Hair follicular keratinocyte (primary cell): ENCODE measurements at places on chromosomes 16 and 17. TPM values are rescaled to one million over a fixed set of nuclear protein-coding genes. Genes with fewer than 3 reads are reported as not detected.

ZNF688 gene
- total RNA-seq, result 7.9 and 9.8 TPM in 2 replicates

MYH13 gene
- total RNA-seq, result not detected in 2 replicates

HSD17B1 gene
- total RNA-seq, result 9.4 and 11.0 TPM in 2 replicates

GCGR gene
- not detected in 2 replicates for total RNA-seq

CHST5 gene
- total RNA-seq, result 0.08 TPM in 1 of 2 replicates, not detected in the other

C17orf78 gene
- not detected in 2 replicates for total RNA-seq

CDH16 gene
- 0.04 TPM in 1 of 2 replicates, not detected in the other for total RNA-seq

GPR179 gene
- total RNA-seq, result not detected in 2 replicates

GUCY2D gene
- 0.04 and 0.16 TPM in 2 replicates for total RNA-seq

BAIAP3 gene
- under 0.01 and 0.08 TPM in 2 replicates for total RNA-seq

TMEM235 gene
- total RNA-seq, result not detected in 2 replicates

CCDC92B gene
- total RNA-seq, result 0.04 TPM in 1 of 2 replicates, not detected in the other

SLC5A10 gene
- total RNA-seq, result not detected in 2 replicates

VAT1L gene
- total RNA-seq, result not detected in 2 replicates

CRHR1 gene
- total RNA-seq, result not detected in 2 replicates

CACNG5 gene
- total RNA-seq, result not detected in 2 replicates

TMEM100 gene
- total RNA-seq, result not detected in 2 replicates

SECTM1 gene
- 6.3 and 11.7 TPM in 2 replicates for total RNA-seq

KRTAP4-9 gene
- total RNA-seq, result not detected in 2 replicates

COPZ2 gene
- total RNA-seq, result 16.6 and 26.8 TPM in 2 replicates

MMP25 gene
- total RNA-seq, result 0.04 and 0.31 TPM in 2 replicates

CLEC16A gene
- total RNA-seq, result 12.1 and 14.3 TPM in 2 replicates

HID1 gene
- total RNA-seq, result 0.08 and 0.16 TPM in 2 replicates

VWA3A gene
- total RNA-seq, result not detected in 2 replicates

ARHGDIG gene
- total RNA-seq, result not detected in 2 replicates

TBC1D3E gene
- not detected in 2 replicates for total RNA-seq

CRAMP1 gene
- 5.9 and 7.0 TPM in 2 replicates for total RNA-seq

LRRC36 gene
- 0.31 TPM in 1 of 2 replicates, not detected in the other for total RNA-seq

CES4A gene
- total RNA-seq, result 1.1 and 2.4 TPM in 2 replicates

PRSS53 gene
- total RNA-seq, result 0.86 and 1.8 TPM in 2 replicates

KRT13 gene
- not detected in 2 replicates for total RNA-seq

KRT40 gene
- not detected in 2 replicates for total RNA-seq

BIRC5 gene
- 25.3 and 69.2 TPM in 2 replicates for total RNA-seq

PRAC2 gene
- total RNA-seq, result not detected in 2 replicates

TP53TG3F gene
- total RNA-seq, result not detected in 2 replicates

KCNG4 gene
- total RNA-seq, result not detected in 2 replicates

TPSD1 gene
- total RNA-seq, result not detected in 2 replicates

C17orf67 gene
- total RNA-seq, result 0.55 and 1.6 TPM in 2 replicates

ABCA6 gene
- 0.04 TPM in 1 of 2 replicates, not detected in the other for total RNA-seq

LAT gene
- 0.16 TPM in 1 of 2 replicates, not detected in the other for total RNA-seq

MEOX1 gene
- total RNA-seq, result not detected in 2 replicates

KRTAP3-2 gene
- total RNA-seq, result not detected in 2 replicates

MAPT gene
- 0.23 TPM in 1 of 2 replicates, not detected in the other for total RNA-seq
